Activated CD4-positive, alpha-beta T cell treated with anti-CD3 and anti-CD28 coated beads, Interleukin-2, amount 50 U/mL, for 48 hours (primary cell): ENCODE measurements at places on chromosomes 1 and 21.
A peak's percentile ranks its signal among the peaks of the same experiment; 100 is the strongest.

DNA sequence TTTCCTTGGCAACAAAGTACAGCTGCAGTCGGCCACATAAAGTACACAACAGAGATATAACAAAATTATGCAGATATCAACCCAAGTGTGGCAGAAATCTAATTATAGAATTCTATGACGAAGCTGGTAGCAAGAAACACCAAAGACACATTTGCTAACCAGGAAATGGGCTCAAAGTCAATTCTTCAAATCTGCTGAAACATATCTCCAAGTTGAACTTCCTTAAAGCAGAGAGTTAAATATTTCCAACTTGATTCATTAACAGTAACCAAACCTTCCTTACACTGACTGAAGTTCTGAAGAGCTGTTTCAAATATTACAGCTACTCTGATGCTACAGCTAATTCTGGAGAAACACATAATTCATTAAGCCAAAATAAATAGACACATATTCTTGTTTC lies 67.6 kb upstream of the SDC3 start:
- DNase-seq: no peak

DNA sequence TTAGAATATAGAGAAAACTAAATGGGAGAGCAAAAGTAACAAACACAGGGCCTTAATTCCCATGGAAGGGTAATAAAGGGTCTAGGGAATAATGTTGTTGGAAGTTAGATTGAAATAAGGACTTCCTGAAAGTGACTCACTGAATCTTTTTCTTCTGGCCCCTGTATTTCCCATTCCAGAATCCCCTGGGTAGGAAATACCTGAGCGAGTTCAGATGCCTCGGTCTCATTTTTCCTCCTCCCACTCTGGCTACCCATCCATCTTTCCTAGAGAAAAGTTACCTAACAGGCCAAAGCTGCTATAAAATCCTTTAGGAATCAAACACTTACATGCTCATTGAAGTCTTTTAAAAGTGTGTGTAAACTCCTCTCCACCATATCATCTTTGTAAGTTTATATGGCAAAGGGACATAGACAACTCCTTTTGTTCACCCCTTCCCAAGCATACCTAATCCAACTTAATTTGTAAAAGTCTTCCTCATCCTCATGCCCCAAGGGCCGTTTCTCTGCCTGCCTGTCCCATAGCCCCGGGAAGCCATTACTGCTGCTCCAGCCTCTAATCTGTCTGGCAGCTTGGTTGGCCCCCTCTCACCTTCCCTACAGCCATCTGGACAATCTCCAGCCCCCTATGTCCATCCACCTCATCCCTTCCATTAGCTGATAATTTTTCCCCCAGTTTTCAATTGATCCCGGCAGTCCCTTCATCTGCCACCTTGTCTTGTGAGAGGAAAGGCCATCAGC lies 3.3 kb upstream of the MEF2D start:
- DNase-seq: no peak

GRCh38 chr1:23810818-23811540 lies 10.4 kb upstream of the GALE start:
- peak; percentile 59 for DNase-seq

- no peak for DNase-seq
These were observed 592.3 kb upstream of the ADGRL2 start for GRCh38 chr1:81208441-81208840.

DNA sequence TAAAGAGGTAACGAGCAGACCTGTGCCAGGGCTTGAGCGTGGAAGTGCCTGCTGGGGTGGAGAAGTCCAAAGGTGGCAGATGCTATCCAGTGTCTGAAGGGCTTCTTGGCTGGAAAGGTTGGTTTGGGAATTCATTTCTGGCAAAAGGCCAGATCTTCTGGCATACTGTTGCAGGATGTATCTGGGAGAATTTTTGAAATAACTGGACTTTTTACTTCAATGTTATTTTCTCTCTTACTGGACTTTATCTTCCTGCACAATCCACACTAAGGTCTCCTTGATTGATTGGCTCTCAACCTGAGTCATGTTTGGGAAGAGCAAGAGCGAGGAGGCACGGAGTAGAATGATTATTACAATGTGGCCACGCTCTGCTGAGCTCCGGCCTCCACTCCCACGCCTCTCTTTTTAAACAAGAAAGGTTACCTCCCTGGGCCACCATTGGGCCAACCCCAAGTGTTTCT lies 278.4 kb downstream of the TM2D1 start:
- DNase-seq: no peak

DNA sequence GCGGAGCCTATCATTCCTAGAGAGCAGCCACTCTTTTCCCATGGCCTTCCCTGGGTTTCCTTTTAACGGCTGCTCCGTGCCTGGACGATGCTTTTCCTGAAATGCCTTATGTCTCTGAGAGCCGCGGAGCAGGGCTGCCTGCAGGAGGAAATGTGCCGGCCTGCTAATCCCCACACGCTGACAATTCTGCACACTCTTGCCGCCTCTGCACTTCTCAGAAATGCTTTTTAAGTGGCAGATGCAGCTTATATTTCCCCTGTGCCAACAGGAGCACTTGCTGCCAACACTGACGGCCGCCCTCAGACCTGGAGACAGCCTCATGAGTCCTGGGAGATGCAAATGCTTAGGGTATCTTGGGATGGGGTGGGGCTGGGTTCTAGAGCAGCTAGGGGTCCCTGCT lies 253.2 kb downstream of the GRIK3 start:
- DNase-seq: no peak

DNA sequence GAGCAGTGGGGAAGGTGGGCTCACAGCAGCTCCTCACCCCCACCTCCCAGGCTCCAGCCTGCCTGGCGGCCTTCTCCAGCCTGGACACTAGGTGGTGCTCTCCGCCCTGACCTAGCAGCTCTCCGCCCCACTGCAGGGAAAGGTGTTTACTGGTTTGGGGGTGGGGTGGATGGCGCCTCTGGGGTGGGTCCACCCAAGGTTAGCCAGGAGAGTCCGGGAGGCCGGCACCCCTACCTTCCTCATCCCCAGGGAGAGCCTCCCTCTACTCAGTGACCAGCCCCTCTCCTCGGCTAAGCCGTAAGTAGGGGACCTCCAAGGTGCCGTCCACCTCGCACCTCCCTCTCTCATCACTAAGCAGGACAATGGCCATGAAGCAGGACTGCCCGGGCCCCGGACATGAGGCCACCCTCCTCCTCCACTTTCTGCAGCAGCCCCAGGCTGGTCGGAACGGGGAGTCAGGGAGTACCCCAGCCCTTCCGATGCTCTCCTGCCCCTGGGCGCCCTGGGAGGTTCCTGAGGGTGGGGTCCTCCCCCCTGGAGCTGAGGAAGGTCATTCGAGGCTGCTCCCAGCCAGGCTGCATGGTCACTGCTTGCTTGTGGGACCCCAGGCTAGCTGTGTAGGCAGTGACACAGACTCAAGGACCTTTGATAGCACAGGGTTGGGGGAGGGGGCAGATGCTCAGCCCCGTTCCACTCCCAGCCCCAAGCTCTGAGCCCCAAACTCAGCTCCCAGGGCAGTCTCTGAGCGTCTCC lies 101.4 kb upstream of the VAMP3 start:
- DNase-seq: peak; percentile 67

- no peak for DNase-seq
These were observed 856 bp downstream of the AVPR1B start for GRCh38 chr1:206116191-206116872.

DNA sequence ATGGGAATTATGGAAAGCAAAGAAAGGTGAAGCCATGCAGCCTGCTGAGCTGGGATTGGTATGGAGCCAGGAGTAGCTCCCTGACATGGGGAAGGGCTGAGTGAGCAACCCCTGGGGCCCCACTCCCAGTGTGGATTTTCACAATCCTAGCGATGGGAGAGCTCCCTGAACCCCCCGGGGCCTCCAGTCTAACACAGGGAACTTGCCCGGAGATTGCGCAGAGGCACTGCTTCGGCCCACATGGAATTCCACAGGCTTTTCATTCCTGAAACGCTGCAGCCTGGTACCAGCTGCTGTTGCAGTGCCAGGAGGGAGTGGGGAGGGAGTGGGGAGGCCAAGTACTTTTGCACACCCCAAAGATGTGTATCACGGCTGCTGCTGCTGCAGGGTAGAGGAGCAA lies 110.4 kb upstream of the C21orf91 start:
- DNase-seq: no peak

DNA sequence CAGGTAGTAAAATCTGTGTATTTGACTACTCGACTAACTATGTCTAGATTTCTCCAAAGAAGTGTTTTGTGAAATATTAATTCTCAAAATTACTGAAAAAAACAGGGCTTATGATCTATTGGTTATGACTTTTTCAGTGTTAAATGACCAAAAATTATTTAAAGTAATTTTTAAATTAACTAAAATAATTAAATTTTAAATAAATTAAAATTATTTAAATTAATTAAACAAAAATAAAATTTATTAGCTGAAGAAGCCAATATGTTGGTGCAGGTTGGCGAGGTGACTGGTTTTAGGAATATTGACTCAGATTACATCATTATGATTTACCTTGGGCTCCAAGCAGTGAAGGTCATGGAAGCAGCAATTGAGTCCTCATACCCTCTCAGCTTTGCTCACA lies 483.2 kb downstream of the PTPRC start:
- no peak for DNase-seq

- DNase-seq: no peak
These were observed 397.8 kb upstream of the VAMP3 start for GRCh38 chr1:7373251-7373650.

- no peak for DNase-seq
These were observed 30.2 kb upstream of the NEK2 start for GRCh38 chr1:211705467-211706091.

- no peak for DNase-seq
These were observed 4.6 kb downstream of the BLACAT1 start for GRCh38 chr1:205451202-205451601.

DNA sequence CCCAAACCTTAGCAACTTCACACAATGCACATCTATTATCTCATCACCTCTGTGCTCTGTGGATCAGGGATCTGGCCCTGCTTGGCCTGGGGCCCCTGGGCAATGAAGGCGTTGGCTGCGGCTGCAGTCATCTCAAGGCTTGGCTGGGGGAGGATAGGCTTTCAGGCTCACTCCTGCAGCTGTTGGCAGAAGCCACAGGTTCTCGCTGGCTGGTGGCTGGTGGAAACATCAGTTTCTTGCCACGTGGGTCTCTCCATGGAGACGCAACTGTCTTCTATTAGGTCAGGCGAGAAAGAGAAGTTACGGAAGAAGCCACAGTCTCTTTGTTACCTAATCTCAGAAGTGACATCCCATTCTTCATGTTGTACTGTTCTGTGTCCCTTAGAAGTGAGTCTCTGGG lies 3.6 kb upstream of the NPPA start:
- no peak for DNase-seq

DNA sequence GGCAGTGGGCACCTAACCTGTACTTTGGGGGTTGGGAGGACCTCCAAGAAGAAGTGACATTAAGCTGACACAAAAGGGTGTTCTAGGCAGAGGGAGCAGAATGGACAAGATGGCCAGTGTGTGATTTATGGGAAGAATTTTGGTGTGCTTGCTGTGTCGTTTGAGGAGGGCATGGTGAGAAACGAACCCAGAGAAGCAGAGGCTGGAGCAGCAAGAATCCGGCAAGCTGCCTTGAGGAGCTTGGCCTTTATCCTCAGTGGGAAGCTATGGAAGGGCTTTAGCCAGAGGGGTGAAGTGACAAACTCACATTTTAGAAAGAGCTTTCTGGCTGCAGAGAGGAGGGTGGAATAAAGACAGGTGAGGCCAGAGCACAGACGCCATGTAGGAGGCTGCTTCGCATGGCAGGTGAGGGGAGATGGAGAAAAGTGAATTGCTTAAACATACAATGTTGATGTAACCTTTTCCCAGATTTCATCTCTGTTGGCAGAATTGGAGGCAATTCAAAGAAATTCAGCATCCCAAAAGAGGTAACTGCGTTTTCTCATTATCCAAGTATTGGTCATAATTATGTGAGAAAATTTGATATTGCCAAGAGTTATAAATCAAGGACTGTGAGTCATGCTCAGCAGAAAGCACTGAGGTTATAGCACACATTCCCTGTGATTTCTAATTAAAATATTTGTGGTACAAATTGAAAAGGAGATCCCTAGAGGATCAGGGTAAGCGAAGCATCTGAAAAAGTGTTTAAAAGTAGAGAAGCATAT lies 26.5 kb downstream of the TRIM45 start:
- DNase-seq: no peak

DNA sequence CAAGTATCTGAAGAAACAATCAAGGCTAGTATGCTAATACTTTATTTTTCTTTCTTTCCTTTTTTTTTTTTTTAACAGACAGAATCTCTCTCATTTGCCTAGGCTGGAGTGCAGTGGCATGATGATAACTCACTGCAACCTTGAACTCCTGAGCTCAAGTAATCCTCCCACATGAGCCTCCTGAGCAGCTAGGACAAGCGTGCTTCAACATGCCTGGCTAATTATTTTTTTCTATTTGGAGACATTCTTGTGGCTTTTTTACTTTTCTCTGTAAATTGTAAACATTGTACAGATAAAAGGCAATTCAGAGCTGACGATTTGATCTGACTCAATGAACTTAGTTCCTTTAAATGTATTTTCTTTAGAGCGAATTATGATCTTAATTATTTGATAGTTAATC lies 41.4 kb downstream of the CCDC18 start:
- no peak for DNase-seq

DNA sequence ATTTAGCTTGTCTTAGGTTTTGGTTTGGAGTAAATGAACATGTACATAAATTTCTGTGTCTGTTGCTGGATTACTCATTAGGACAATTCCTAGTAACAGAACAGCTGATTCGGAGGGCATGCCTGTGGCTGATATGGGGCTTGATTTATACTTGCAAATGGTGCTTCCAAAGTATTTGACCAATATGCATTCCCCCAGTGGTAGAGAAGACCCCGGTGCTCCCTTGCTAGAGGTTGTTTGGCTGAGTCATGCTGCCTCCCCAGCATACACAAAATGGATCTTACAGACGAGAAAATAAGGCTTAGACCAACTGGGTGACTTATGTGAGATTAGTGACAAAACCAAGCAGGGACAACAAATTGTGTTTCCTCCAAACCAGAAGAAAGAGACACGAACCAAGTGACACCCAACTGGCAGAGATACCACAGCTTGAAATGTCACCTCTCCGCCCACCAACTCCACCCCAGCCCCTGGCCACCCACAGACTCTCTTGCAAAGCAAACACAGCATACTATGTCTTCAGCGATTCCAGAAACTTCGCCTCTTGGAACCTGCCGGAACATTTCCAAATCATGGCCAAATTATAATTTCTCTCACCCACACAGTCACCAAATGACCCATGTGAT lies 75.9 kb upstream of the ETS2 start:
- DNase-seq: no peak

- DNase-seq: peak; percentile 43
These were observed 407 bp downstream of the CAMSAP2 start for GRCh38 chr1:200738949-200739651.

- DNase-seq: no peak
These were observed 4.8 kb downstream of the ETV3 start for GRCh38 chr1:157133426-157133825.

DNA sequence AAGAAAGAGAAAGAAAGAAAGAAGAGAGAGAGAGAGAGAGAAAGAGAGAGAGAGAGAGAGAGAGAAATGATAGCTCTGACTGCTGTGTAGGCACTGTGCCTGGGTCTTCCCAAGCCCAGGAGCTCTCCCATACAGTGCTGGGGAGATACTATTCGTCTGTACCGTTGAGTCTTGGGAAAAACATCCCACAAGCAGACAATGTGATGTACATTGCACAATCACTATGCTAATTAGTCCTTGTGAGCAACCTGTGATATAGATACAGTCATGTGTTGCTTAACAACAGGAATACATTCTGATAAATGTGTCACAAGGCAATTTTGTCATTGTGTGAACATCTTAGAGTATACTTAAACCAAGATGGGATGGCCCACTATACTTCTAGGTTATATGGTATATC lies 381.0 kb downstream of the HHAT start:
- no peak for DNase-seq

- peak; percentile 71 for DNase-seq
These were observed 13.6 kb upstream of the FAM110D start for GRCh38 chr1:26145041-26145959.
